ENCODE measurements at places on chromosomes 2 and 18.

DNA sequence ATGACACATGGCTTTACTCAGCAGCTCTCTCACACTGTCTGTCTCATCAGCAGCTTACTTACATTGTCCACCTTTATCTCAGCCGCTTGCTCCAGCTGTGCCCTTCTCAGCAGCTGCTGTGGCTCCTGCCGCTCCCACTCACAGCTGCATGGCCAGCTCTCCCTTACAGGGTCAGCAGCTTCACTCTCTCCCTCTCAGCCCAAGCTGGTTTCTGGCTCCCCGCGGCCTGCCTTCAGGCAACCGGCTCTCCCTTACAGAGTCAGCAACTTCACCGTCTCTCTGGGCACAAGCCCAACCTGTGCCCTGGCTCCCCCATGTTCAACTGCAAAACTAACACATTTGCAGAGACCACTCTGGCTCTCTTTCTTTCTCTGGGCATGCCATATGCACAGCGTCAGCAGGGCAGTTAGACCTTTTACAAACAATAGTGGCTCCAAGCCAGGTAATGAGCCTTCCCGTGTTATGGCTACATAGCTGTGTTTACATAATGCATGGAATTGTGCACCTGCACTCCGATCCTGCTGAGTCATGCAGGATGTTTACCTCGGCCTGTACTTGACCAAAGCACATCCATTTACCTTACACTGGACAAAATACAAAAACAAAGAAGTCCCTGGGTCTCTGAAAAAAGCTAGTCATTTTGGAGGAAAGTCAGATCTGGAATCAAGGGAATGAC lies 167.3 kb downstream of the DOK6 start:
- DNase-seq: no peak

GRCh38 chr2:42229949-42230348 lies 60.8 kb downstream of the EML4 start:
- DNase-seq: no peak

- DNase-seq: no peak
Observed at GRCh38 chr2:126838716-126838985, 60.0 kb upstream of the TEX51 start.

DNA sequence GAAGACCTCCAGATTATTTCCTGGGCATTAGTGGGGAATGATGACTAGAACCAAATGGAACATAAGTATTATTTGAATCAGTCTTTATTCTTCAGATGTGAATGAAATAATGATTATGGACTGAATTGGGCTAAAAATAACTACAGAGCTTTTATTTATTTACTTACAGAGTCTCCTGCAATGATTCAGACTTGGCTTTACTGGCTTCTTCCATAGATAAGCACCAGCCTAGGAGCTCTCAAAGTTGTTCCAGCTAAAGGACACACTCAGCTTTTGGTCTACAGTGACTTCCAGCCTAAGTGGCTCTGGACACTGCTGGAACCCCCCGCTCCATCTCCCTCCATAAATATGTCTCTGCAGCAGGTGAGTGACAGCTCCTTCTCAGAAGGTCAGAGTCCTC lies 24.3 kb upstream of the ARHGAP25 start:
- no peak for DNase-seq

GRCh38 chr18:22473366-22473765 lies 55.7 kb upstream of the CTAGE1 start:
- no peak for DNase-seq

- DNase-seq: no peak
Observed at GRCh38 chr18:10230072-10230471, 224.4 kb upstream of the APCDD1 start.

DNA sequence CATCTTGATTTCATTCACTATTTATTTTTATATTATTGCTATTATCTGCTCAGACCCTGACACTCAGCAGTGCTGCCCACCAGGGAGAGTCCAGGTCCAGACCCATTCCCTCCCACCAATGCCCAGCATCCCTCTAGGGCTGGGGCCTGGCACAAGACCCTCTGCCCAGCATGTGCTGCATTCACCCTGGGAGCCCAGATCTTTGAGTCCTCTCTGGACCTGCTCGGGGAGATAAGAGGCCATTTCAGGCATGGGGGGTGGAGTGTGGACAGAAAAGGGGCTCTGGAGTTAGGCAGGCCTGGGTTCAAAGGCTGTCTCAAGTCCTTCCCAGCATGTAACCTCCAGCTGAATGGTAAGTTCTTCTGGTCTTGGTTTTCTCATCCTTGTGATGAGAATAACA lies 209.6 kb downstream of the CYP26B1 start:
- DNase-seq: no peak

GRCh38 chr2:17719562-17720371 lies 33.8 kb downstream of the SMC6 start:
- no peak for DNase-seq

GRCh38 chr2:6139916-6140315 lies 447.7 kb downstream of the SOX11 start:
- no peak for DNase-seq

GRCh38 chr2:240463274-240463865 lies 27.9 kb downstream of the GPC1 start:
- DNase-seq: no peak

DNA sequence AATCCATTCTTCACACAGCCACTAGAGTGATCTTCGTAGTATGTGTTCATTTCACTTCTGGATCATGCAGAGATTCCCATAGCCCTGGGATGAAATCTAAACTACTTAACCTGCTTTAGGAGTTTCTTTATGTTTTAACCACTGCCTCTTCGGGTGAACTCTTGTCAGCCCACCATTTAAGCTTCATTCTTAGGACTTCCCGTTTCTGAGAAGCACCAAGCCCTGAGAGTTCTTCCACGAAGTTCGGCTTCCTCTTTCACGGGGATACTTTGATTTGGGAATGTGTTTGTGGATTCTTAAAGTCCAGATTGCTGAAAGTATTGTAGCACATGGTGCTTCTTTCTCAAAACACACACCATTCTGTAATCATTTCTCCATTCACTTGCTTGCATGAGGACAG lies 205.0 kb downstream of the UBE2E3 start:
- no peak for DNase-seq

DNA sequence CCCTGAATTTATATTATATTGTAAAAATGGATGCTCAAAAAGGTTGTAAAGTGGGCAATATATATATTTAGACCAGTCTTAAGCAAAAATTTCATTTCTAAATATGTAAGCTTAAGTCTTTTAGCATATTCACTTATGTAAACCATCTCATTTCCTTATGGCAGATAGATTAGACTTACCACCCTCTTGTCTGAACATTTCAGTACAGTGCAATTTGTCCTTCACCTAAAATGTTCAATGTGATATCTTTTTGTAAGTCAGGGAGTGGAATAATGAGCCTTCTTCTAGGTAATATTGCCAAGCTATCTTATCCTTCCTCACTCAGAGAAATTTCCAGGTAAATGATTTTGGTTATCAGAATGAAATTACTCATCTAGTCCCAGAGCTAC lies 92.3 kb downstream of the KLF7 start:
- DNase-seq: no peak

DNA sequence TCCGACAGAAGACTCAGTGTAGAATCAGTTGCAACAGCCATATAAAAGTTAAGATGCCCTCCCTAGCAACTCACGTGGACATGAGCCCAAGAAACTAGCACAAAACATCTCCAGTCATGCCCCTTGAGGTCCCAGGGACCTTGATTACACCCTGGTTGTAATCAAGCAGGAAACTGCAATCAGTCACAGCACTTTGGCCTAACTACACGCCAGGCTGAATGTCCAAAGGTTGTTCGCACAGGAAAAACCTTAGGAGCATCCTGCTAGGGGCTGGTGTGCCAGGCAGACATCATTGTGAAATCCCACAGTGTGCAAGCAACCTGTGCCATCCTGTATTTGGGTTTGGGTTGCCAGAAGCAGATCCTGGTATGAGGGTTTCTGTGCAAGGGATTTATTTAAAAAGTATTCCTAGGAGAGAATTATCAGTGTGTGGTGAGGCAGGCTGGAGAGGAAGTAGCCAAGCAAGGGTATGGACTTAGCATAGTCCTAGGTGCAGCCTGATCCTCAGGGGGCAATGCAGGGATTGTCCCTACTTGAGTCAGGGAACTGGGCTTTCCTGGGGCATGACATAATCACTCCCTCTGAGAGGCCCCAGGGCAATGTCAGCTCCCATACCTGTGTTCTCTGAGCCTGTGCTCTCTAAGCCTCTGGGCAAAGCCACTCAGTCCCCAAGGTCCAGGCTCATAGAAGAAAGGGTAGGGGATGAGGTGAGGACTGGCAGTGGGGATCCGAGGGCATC lies 17.8 kb upstream of the SULT1C2 start:
- no peak for DNase-seq

- DNase-seq: no peak
Observed at GRCh38 chr2:211835695-211836094, 702.9 kb downstream of the ERBB4 start.

- no peak for DNase-seq
Observed at GRCh38 chr18:48219037-48219809, 190.0 kb downstream of the ZBTB7C start.

DNA sequence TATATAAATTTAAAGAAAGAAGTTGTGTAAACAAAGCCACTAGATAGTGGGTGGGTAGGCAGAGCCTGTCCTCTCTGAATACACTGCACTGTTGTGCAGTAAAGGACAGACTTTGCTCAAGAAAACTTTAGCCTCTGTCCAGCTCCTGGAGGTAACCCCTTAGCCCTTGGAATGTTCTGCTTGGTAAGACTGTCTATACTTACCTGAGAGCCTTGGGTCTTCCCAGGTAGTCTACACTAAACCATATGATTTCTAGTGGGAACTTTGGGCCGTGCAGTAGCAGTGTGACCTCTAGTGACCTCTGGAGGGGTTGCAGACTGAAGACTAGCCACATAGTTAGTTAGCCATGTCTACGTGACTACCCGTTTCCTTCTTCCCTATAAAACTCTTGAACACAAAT lies 678.3 kb upstream of the NRXN1 start:
- no peak for DNase-seq

DNA sequence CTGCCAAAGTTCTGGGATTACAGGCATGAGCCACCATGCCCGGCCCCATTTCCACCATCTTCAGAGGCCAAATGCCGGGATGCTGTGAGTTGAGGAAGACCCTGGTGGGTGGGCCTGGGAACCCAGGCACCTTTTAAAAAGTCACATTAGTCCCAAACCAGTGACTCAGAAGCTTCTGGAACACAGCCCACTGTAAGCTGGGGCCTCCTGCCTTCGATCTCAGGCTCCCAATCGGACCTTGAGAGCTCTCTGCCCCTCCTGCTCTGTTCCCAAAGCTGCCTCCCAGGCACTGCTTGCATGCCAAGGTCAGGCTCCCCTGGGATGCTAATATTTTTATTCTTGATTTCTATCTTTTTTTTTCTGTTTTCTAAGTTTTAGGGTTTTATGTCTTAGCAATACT lies 4.2 kb downstream of the ADCY3 start:
- DNase-seq: no peak

DNA sequence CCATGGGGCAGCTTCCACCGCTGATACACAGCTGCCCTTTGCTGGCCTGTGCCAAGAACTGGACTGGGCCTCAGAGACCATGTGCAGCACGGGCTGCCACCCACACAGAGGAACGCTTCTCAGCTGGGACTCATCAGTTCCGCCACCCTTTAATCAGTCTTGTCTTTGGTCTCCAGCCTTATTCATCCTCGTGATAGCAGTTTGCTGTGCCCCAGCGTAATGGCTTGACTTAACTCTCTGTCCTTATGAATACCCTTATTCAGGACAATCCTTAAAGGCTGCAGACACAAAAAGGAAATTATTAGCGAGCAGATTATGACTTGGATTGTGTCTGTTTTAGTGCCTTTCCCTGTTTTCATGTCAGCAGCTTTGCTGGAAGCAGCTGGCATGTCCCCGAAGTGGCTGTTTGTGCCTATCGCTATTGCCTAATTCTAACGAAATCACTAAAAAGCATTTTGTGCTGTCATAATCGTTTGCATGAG lies 108.9 kb upstream of the DAPL1 start:
- no peak for DNase-seq

GRCh38 chr2:48448274-48449061 lies 81.5 kb upstream of the STON1 start:
- no peak for DNase-seq

- DNase-seq: no peak
Observed at GRCh38 chr18:55794288-55795052, 206.5 kb upstream of the TCF4 start.
